ENCODE measurements at places on chromosomes 12 and 14. TPM values are rescaled to one million over a fixed set of nuclear protein-coding genes. Genes with fewer than 3 reads are reported as not detected.

TAS2R7 gene
- not detected for polyA plus RNA-seq

FBXO21 gene
- 10.6 TPM for polyA plus RNA-seq

GPRC5A gene
- polyA plus RNA-seq: 12.1 TPM

CACNA2D4 gene
- polyA plus RNA-seq: 2.0 TPM

ART4 gene
- polyA plus RNA-seq: 0.66 TPM

PPP4R4 gene
- polyA plus RNA-seq: 0.11 TPM

KCNK10 gene
- 0.03 TPM for polyA plus RNA-seq

SOX5 gene
- polyA plus RNA-seq: 6.6 TPM

LAG3 gene
- 3.0 TPM for polyA plus RNA-seq

RNASE4 gene
- 19.6 TPM for polyA plus RNA-seq

TMEM132C gene
- 18.7 TPM for polyA plus RNA-seq

TBX3 gene
- 1.9 TPM for polyA plus RNA-seq

AMDHD1 gene
- 0.67 TPM for polyA plus RNA-seq

ADIPOR2 gene
- 40.2 TPM for polyA plus RNA-seq

GLTP gene
- 19.1 TPM for polyA plus RNA-seq

TEX22 gene
- polyA plus RNA-seq: 0.18 TPM

DCN gene
- polyA plus RNA-seq: 109 TPM

CCDC38 gene
- polyA plus RNA-seq: not detected

SIX6 gene
- polyA plus RNA-seq: not detected

DCTN2 gene
- 95.1 TPM for polyA plus RNA-seq

GPR137C gene
- 0.48 TPM for polyA plus RNA-seq

KSR2 gene
- polyA plus RNA-seq: 0.20 TPM

EIF2S3B gene
- polyA plus RNA-seq: 0.79 TPM

AQP6 gene
- 1.7 TPM for polyA plus RNA-seq

NID2 gene
- 21.7 TPM for polyA plus RNA-seq

CLEC1B gene
- not detected for polyA plus RNA-seq

IFNG-AS1 gene
- not detected for polyA plus RNA-seq

BIN2 gene
- 8.4 TPM for polyA plus RNA-seq

SLC6A12 gene
- 0.16 TPM for polyA plus RNA-seq

TIGAR gene
- polyA plus RNA-seq: 5.3 TPM

NKX2-8 gene
- polyA plus RNA-seq: not detected

LRFN5 gene
- polyA plus RNA-seq: 0.83 TPM

TAS2R19 gene
- polyA plus RNA-seq: 0.14 TPM

SERPINA10 gene
- polyA plus RNA-seq: not detected

NINJ2 gene
- 1.4 TPM for polyA plus RNA-seq

CLEC7A gene
- 10.2 TPM for polyA plus RNA-seq

SPX gene
- polyA plus RNA-seq: 9.0 TPM

CCDC184 gene
- 0.22 TPM for polyA plus RNA-seq

OTX2 gene
- polyA plus RNA-seq: not detected
